A172 (cell line): ENCODE measurements at places on chromosomes 13 and 19. TPM values are rescaled to one million over a fixed set of nuclear protein-coding genes. Genes with fewer than 3 reads are reported as not detected.

Gene CCDC8
- total RNA-seq, result not detected in 2 replicates

Gene POU2F2
- total RNA-seq, result 0.05 TPM in 1 of 2 replicates, not detected in the other

GRCh38 chr13:98214707-98215106, 37.6 kb upstream of the RNF113B start:
- DNase-seq, result no peak

DNA sequence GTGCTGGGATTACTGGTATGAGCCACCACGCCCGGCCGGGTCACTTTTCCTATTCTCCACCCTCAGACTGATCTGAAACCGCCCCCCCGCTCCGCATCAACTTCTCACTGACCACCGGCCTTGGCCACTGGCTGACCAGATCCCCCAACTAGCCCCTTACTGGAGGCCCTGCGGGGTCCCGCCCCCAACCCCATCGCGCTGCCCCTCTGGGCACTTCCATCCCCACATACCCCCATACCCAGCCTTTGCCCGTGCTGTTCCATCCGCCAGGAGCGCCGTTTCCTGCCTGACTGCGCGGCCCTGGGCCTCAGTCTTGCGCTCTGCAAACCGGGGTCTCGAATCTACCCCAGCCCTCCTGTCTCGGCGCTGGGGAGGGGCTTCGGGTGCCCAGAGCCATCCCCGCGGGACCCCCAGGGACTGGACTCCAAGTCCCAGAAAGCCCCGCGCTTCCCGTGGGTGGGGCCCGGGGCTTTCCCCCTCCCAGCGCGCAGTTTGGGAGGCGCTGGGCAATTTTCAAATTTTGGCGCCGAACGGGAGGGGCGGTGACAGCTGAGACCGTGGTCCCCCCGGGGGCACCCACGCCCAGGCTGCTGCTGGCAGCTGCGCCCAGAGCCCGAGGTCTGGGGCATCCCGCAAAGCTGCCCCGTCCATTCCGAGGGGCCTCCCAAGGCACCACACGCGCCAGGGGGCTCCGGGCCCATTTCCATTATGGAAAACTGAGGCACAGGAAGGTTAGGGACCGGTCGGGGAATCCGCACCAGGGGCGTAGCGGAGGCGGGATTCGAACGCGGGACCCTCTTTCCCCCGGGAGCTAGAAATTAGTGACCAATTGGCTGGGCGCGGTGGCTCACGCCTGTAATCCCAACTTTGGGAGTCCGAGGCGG, 5.2 kb upstream of the LMNB2 start:
- DNase-seq, result peak; percentile 92

- DNase-seq, result no peak
Observed at GRCh38 chr13:112574834-112575613, 12.9 kb downstream of the TUBGCP3 start.

- DNase-seq, result peak; percentile 35
Observed at GRCh38 chr13:49652355-49653305, 24.3 kb downstream of the ARL11 start.

DNA sequence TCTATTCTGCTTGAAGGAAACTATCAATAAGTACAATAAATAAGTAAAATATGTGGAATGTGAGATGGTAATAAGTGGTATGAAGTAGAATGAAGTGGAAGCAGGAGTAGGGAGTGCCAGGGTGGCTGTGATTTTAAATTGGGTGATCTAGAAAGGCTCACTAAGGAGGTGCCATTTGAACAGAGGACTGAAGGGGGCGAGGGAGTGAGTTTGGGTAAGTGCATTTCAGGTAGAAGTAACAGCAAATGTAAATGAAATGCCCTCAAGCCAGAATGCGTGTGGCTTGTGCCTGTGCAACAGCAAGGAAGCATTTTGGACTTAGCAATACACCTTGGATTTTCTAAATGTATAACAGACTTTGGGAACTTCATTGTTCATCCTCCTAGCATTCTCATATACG, 77.1 kb downstream of the CCNA1 start:
- no peak for DNase-seq

DNA sequence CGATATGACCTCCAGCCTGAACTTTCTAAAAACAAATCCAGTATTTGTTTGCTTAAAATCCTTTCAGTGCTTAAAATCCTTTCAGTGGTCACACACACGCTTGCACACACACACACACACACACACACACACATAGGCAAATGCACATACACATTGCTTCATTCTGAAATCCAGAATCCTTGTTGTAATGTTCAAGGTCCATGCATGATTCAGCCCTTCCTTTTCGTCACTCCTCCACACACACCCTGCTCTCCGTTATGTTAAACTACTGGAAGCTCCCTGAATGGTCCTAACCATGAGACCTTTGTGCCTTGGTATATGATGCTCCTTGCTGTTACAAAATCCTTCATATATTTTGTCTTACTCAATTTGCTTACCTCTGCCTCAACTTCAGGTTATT, 44.9 kb downstream of the SERTM1 start:
- DNase-seq, result no peak
